ENCODE measurements at places on chromosomes 3 and 15.

DNA sequence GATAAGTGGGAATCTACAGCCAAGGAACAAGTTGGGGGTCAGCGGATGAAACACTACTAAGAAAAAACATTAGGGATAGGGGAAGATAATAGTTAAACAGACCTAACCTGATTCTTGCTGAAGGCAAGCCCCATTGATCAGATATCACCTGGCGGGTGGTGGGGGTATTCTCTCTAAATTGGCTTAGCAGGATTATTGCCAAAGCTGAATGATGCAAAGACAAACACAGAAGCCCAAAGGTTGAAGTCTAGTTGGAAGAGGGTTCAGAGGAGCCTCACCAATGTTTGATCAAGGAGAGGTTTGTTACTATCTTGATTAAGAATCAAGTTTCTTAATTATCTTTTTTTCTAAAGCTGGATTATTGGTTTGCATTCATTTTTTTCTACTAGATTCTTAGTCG lies 371.9 kb upstream of the CNTN4 start:
- DNase-seq, result no peak

- no peak for DNase-seq
Measured at GRCh38 chr3:130761730-130762311, 15.2 kb upstream of the PIK3R4 start.

GRCh38 chr15:20271647-20272046 lies 270.0 kb downstream of the GOLGA6L6 start:
- DNase-seq, result no peak

- no peak for DNase-seq
Measured at GRCh38 chr3:133477487-133477886, 77.6 kb downstream of the BFSP2 start.

GRCh38 chr3:117366574-117366973 lies 657.0 kb downstream of the TUSC7 start:
- no peak for DNase-seq

- no peak for DNase-seq
Measured at GRCh38 chr15:100337096-100338044, 4.4 kb downstream of the ADAMTS17 start.

Data from GM06990 (cell line).